EL (cell line): ENCODE measurements at places on chromosomes 5 and 9.

GRCh38 chr9:123776708-123777537, 153.0 kb downstream of the DENND1A start:
- no peak for DNase-seq

DNA sequence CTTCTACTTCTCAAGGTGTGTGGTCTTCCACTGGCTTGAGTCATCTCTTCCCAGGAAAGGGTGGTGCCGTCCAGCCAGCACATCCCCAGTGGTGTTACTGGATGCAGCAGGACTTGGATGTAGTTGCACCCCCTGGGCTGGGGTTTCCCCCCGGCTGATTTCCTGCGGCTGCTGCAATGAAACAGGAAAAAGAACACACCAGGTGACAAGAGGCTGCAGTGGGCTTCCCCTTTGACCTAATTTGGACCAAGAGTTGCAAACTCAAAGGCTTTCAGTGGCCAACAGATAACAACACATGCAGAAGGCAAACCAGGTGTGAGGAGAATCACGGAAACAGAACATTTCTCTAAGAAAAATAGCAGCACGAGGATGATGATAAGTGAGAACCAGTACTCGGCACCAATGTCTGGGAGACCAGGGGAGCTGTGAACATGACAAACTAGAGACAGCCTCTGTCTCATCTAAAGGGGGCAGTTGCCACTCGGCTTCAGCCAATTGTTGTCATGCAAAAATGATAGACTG, 83.7 kb downstream of the PDE6A start:
- DNase-seq, result no peak

DNA sequence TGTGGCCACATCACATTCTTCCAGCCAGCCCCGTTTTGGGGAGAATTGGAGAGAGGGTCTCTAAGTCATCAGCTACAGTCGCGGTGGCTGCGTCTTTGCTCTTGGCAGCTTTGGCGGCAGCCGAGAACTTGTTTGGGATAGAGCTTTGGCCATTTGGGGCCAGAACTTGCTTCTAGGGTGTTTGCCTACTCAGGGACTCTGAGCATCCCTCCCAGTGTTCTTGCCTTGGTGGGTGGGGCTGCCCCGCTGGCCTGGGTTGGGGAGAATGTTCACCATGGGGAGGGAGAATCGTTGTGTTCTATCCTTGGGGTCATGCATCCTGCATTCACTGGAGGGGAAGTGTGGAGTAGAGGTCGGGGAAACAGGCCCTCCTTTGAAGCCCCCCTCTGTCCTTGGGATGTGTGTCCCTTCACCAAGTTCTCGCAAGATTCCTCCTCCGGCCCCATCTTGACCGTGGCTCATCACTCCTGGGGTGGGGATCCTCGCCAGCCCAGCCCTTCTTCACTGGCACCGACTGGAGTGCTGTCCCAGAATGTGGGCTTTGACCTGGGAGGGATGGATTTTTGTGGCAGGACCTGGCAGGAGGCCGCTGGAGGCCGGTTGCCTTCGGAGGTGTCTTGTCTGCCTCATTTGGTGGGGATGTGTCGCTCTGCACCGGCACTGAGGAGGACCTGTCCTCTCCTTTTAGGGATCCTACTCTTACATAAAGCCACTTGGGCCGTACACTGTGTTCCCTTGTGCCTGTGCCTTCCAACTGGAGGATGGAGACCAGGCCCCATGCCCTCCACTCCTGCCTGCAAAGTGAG, 3.5 kb downstream of the PHF2 start:
- no peak for DNase-seq

DNA sequence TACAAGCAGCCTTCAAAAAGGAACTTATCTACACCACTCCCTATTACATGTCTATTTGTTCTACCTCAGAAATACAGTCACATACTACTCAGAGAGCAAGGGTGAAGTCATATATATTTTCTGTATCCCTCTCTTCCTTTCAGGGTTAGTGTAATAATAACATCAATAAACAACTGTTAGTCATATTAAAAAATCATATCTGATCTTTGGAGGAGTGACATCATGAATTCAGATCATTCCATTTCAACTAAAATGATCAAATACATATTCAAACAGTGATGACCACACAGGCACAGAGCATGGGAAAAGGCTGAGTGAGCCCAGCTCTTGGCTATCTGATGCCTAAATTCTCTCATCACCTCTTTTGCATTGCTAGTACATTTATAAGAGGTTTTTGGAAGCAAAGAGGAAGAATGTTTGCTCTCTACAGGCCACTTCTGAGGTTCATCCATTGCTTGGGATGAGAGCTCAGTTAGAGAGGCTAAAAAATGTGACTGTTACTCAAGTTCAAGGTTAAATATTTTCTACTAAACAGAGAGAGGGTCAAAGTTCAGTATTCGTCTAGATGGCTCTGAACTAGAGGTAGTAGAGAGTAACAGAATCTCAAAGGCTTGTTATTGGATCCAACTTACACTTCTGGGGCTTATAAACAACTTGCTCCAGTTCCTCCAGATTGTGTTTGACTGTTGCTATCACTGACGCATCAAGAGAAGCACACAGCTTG, 39.0 kb downstream of the RIGI start:
- DNase-seq, result peak; percentile 53

DNA sequence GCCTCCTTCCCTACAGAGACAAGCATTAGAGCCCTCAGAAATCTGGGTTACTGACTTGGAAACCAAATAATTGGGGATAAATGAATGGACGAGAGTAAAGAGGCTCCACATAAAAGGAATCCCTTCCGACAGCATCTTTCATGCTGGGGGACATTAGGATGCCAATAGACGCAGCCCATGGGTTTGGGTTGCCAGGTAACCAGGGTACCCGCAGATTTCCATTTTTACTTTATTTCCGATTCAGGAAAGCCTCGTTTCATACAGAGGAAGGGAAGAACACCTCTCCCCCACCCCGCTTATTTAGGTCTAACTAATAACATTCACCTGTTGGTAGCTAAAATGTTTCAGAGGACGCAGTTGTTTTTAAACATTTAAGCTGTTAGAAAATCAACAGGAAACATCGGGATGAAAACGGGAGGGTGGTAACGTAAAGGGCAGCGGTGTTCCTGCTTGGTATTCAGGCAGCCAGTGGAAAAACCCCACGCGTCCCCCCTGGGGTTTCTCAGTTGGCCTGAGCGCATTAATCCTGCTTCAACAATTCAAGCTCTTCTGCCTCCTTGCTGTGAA, 179.5 kb downstream of the YTHDC2 start:
- no peak for DNase-seq

DNA sequence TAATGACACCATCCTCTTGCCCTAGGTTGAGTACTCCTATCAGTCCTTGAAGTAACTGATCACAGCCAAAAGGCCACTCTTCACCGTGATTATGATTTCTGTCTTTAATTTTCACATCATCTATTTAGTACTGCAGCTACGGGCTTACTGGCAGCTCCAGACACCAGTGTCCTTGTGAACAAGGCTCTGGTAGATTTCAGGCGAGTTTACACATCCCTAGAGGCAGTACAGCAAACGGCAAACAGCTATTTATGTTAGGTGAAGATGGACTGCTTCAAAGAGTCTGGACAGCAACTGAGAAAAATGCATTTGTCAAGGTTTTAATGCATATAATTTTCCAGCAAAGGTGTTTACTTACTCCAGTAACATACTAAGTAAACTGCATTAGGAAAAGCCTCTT, 396.9 kb downstream of the KDM4C start:
- no peak for DNase-seq

GRCh38 chr5:6791031-6791430, 77.8 kb downstream of the TENT4A start:
- no peak for DNase-seq

GRCh38 chr5:91042936-91043255, 340.2 kb downstream of the ARRDC3 start:
- DNase-seq, result no peak

DNA sequence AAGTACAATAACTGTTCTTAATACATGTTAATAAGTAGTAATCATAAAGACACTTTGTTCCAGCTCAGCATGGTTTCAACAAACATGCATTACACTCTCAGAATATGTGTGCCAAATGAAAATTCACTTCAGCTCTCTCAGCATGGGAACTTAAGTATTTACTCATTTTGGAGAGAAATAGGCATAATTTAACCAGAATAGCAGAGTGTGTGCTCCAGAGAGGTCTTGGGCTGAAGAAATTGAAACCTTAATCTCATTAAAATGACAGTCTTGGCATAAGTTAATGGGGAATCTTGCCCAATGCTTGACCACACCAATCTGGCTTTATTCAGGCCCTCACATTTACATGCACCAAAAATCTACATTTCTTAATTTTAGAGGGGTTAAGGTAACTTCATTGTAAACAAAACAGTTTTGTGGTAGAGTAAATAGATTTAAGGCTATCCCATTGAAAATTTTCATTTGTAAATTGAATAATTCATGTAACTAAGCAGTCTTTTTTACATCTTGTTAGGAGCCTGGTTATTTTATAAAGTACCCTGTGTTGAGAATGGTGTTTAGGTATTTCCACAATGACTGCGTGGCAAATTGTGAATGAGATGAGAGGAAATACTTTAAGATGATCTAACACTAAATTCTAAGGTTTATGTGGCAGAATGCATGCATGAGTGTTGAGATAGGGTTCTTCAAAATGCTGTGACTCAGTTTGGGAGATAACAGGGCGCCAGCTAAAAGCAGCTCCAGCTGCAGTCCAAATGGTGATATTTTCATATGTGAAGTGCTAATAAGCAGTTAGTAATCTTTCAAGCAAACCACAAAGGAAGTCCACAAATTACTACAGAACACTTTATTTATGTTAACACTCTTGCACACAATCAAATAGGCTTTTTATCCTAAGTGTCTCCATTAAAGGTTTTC, 11.3 kb upstream of the LOX start:
- peak; percentile 93 for DNase-seq

GRCh38 chr5:151251001-151251551, 1.9 kb upstream of the GM2A start:
- no peak for DNase-seq

- no peak for DNase-seq
Observed at GRCh38 chr9:133458643-133459312, 1.0 kb upstream of the CACFD1 start.

GRCh38 chr5:118088448-118088847, 899.9 kb downstream of the DTWD2 start:
- no peak for DNase-seq

- no peak for DNase-seq
Observed at GRCh38 chr5:1118738-1119137, 6.9 kb upstream of the SLC12A7 start.

DNA sequence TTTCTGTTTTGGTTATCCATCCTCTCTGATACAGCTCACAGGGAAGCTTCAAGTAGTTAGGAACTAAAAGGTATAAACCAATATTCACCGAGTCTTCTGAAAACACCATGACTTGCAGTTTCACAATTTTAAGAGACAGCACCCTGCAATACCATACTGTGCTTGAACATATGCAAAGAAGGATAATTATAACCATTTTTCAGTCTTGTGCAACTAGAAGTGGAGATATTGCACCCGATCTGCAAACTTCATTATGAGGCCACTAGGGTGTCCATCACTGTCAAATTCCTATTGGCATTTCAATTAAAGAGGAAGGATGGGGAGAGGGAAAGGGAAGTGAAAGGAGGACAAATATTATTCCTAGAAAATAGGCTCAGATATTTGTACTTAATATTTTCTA, 32.4 kb upstream of the CEP120 start:
- DNase-seq, result no peak

- DNase-seq, result no peak
Observed at GRCh38 chr9:99241106-99241505, 19.0 kb downstream of the SEC61B start.

DNA sequence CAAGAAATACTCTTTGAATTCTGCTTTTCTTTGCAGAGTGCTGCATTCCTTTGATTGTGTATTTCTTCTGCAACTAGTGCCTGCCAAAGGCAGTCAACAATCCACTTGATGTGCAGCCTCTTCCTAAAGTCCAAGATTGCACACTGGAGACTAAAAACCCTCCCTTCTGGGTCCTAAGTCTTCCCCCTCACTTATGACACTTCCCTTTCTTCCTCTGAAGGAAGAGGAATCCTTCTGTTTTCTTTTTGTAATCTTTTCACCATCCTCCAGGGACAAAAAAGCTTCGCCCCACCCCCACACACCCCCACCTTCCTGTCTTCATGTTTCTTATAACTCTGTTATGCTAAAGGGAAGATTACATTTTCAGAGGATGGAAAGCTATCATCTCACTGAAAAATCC, 39.9 kb downstream of the WDR36 start:
- no peak for DNase-seq

DNA sequence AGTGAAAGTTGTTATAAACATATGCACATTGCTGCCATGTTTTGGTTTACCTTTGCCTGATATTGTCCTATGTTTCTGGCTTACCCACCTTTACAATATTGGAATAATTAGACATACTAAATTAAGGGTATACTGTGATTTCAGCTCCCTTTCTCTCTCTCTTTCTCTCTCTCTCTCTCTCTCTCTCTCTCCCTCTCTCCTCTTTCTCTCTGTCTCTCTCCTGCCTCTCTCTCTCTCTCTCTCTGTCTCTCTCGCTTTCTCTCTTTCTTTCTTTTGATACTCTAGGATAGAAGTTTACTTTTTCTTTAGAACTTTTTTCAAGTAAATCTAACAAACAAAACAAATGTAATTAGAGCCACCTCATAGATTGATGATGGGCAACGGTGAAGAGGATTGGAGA, 239.6 kb downstream of the TMEM161B start:
- DNase-seq, result no peak

- DNase-seq, result no peak
Observed at GRCh38 chr9:120915854-120916470, 10.6 kb downstream of the TRAF1 start.

DNA sequence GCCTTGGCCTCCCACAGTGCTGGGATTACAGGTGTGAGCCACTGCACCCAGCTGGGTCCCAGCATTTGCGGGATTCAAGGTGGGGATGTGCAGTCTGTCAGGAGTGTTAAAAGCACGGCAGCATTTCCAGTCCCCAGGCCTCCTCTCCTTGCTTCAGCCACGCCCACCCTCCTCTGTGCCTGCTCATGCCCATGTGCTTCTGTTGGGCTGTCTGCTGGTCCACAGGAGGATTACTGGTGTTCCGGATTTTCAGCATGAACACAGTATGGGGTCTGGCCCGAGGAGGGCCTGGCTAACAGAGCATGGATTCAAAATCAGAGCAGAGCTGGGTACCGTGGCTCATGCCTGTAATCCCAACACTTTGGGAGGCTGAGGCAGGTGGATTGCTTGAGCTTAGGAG, 5.5 kb downstream of the ARRDC1 start:
- no peak for DNase-seq

DNA sequence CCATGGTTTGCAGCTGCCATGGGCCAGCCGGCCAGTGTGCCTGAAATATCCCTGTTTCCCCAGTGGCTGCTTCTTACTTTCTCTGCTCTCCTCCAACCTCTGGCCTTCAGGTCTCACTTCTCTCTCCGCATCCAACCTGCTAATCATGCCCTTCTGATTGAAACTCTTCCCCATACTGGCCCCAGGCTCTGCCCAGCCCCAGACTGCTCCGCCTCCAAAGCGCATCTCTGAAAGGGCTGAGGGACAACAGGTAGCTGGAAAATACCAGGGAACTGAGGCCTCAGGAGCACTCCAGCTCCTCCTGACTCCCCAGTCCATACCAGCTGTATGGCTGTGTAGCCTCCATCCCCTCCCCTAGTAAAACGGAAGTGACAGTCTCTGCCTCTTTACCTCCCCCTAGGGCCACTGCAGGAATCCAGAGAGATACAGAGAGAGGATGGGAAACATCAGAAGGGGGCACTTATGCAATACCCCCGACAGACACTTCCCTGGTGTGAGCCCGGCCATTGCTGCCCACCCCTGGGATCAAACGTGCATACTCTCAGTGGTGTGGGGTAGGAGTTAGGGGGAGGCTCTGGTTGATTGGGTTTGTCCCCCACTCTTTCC, 34.2 kb downstream of the PAX5 start:
- no peak for DNase-seq
